ENCODE measurements at places on chromosomes 2 and 18.

DNA sequence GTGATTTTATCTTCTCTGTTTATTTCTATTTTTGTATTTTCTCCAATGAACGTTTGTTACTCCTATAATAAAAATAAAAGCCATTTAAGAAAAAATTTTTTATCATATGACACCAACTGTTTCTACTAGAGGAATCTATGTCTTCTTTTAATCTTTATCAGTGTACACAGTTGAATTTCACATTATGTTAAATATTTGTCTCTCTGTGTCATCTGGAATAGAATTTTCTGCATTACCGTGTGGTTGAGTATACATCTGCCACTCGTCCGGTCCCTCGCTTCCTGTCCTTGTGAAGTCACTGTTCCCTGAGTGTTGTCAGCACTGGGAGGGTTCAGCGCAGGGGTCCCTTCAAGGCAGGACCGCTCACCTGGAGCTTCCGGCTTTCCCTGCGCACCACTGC, 99.2 kb downstream of the LDLRAD4 start:
- no peak for DNase-seq

GRCh38 chr2:191316246-191316994, 71.2 kb downstream of the MYO1B start:
- no peak for DNase-seq

DNA sequence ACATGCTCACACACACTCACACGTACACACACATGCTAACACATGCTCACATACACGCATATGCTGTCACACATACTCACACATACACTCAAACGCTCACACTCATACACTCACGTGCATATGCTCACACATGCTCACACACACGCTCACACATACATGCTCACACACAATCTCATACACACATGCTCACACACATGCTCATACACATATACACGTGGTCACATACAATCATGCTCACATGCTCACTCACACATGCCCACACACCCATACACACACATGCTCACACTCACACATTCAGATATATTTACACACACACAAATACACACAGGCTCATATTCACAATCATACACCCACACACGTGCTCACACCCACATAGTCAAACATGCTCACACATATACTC, 17.5 kb upstream of the SALL3 start:
- DNase-seq = no peak

GRCh38 chr2:61356958-61357350, 113.9 kb downstream of the USP34 start:
- no peak for DNase-seq

GRCh38 chr18:58991167-58991798, 126.6 kb downstream of the ZNF532 start:
- DNase-seq = no peak

GRCh38 chr2:6878549-6878948, 972 bp downstream of the RSAD2 start:
- no peak for DNase-seq

DNA sequence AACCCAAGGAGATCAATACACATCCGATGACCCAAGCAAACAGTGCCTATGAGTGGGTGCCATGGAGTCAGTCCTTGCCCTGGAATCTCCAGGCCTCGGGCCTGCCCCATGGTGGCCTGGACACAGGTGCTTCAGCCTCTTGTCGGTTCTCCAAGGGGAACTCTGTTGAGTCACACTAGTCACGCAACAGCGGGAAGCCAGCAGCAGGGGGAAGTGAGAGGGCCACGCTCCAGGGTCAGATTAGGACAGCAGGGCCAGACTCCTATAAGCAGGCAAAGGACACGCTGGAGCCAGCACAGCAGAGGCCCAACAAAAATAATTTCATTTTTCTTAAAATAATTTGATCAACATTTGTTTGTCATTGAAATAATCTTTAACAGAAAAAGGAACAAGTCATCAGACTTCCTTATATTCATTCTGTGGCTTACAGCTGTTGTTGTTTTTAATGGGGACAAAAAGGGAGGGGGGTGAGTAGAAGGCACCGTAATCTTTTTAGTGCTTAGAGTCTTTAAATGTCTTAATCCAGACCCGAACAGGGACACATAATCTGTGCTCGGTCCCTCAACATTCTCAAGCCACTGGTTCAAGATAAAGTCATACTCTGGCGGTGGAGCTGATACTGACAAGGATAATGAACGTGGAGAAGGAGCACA, 16.4 kb upstream of the ARMC9 start:
- DNase-seq = no peak

DNA sequence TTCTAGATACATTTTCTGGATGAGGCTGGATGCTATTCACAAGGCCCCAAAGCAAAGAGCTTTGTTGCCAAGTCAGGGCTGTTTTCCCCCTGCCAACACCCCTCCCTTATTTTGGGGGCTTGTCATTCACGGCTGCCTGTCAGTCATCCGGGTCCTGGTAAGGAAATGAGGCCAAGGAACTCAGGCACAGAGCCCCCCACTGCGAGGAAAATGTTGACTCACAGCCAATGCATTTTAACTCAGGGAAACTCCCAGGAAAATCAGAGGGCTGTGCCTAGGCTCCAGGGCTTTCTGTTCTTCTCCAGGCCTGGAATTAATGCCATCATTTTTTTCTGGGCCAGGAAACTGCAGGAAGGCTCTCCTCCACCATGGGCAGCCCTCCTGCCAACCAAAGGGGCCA, 241.1 kb downstream of the SMAD2 start:
- no peak for DNase-seq
